Neural progenitor cell (in vitro differentiated cells): ENCODE measurements at places on chromosomes 3 and 15. TPM values are rescaled to one million over a fixed set of nuclear protein-coding genes. Genes with fewer than 3 reads are reported as not detected.

GRCh38 chr3:89622063-89622700 lies 514.8 kb downstream of the EPHA3 start:
- no peak for DNase-seq

GRCh38 chr3:98733053-98733811 lies 29.9 kb upstream of the ST3GAL6 start:
- peak; percentile 67 for DNase-seq

The CLDN16 gene
- not detected in 2 replicates for total RNA-seq

The ANKRD63 gene
- total RNA-seq: not detected in 2 replicates

The ACAN gene
- 0.06 and 0.34 TPM in 2 replicates for total RNA-seq

GRCh38 chr3:27659279-27660021 lies 62.7 kb downstream of the EOMES start:
- DNase-seq: peak; percentile 68

- peak; percentile 66 for DNase-seq
These were observed 52.0 kb upstream of the ULK4 start for GRCh38 chr3:42013691-42014457.

DNA sequence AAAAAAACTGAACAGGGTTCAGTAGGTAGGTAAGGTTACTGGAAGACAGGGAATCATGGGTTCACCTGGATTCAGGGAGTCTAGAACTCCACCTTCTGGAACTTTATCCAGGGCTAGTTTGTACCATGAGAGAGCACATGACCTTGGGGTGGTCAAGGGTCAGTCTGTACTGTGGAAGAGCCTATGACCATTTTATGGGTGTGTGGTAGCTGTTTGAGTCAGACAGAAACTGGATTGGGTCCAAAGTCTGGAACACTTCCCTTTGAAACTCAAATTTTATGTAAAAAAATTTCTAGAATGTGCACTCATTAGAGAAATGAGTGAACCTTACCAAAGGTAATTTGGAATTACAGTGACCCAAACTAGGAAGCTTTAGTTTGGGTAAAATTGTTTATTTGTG lies 486.0 kb upstream of the AGTR1 start:
- DNase-seq: no peak

DNA sequence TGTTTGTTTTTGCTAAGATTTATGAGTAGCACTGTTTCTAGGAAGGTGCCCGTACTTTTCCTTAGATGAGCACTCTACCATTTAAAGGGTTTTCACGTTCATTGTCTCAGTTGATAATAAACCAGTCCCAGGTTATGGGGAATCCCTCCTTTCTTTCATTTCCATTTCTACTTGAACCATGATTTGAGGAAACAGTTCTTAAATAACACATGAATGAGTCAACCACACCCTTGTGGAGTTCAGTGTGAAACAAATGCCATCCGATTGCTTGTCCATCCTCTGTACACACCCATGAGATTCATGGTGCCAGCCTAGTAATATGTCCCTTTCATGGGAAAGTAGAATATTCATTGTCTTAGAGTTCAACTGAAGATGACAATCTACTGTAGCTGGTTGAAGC lies 23.1 kb downstream of the CMTM8 start:
- no peak for DNase-seq

- DNase-seq: no peak
These were observed 763.4 kb upstream of the GOLIM4 start for GRCh38 chr3:168859143-168859542.
